ENCODE measurements at places on chromosomes 2 and 18.

- no peak for DNase-seq
These were observed 50.3 kb downstream of the ARL4C start for GRCh38 chr2:234446404-234447076.

DNA sequence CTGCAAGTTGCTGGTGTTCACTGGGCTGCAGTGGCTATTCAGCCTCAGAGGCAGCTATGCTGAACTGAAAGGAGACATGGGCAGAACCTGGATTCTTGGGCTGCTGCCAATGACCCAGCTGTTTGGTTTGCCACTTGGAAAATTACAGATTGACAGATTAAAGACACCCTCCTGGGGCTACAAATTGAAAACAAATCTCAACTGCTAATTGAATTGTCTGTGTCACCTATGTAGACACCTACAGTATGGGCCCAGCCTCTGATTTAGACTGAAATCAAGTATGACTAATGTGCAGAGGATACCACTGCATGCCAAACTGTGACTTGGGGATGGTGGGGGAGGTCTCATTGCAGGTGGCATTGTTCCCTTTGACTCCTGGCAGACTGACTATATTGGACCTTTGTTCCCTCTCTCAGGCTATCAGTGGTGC lies 42.8 kb downstream of the ITSN2 start:
- peak; percentile 54 for DNase-seq

DNA sequence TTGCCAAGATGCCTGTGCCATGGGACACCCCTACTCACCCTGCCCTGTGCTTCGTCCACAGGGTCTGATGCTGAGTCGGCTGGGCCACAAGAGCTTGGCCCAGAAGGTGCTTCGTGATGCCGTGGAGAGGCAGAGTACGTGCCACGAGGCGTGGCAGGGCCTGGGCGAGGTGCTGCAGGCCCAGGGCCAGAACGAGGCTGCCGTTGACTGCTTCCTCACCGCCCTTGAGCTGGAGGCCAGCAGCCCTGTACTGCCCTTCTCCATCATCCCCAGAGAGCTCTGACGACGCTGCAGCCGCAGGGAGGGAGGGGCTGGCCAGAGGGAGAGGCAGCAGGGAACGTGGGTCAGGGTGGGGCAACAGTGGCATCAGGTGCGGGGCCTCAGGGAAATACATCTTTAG lies 81.5 kb downstream of the STPG4 start:
- no peak for DNase-seq

- no peak for DNase-seq
These were observed 1647.1 kb downstream of the SUCLG1 start for GRCh38 chr2:82811946-82812345.

DNA sequence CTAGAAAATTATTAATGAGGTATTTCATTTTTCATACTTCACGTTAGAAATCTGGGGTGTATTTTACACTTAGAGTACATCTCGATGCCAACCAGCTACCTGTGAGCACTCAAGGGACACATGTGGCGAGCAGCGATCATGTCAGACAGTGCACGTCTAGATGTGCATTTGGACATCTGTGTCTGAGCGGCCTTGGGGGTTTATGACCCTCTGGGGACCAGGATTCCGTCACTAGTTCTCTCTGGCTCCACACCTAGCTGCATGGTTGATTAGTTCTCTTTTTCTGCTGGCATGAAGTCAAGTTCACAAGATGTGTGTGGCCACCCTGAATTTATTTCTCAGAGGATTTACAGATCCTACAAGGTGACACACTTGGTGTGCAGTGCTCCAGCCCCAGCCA lies 192.2 kb downstream of the TSN start:
- DNase-seq = no peak

GRCh38 chr2:130966775-130967490 lies 126.3 kb downstream of the FAM168B start:
- DNase-seq = no peak

GRCh38 chr2:109454765-109455394 lies 158.9 kb downstream of the SEPTIN10 start:
- no peak for DNase-seq

DNA sequence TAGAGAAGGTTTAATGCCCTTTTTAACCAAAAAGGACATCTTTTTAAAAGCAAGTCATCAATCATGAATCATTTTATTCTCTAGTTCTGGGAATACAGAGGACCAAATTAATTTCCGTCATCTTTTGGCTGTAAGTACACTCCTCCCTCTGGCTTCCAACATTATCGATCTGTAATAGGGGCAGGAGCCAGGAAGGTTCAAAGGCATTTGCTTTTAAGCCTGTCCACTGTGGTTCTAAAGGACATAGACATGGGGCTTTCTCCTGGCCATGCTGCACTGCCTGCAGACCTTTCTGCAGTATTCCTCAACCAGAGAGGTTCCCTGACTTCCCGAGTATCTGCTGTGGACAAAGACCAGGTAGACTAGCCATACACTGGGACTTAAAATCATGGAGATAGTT lies 170.5 kb downstream of the MYO5B start:
- no peak for DNase-seq

GRCh38 chr18:22710673-22711191 lies 222.4 kb upstream of the RBBP8 start:
- DNase-seq = no peak

DNA sequence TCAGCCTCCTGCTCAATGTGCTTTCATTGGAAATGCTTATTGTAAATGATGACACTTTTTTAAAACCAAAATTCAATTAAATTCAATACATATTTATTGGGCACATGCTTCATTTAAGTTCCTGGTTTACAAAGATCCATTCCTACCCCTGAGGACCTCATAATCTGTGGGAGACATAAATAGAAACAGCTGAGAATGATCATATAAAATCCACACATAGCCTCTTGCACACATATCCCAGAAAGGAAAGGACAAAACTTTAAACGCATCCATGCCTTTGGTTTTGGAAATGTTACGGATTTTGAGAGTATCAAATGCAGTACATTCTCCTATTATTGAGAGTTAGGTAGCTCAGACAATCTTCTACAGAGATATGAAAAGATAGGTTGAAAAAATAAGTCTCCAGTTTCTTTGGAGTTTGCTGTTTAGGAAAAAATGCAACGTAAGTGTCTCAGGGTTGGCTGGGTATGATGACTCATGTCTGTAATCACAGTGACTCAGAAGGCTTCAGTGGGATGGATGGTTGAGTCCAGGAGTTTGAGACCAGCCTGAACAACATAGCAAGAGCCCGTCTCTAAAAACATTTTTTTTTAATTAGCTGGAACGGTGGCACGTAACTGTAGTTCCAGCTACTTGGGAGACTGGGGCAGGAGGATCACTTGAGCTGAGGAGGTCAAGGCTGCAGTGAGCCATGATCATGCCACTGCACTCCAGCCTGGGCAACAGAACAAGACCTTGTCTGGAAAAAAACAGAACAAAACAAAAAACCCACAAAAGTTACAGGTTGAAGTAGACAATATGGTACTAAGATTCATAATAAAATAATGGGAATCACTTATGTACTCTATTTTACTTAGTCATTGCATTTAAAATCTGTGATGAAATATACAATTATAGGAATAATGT lies 3.9 kb upstream of the PRELID3A start:
- DNase-seq = no peak

GRCh38 chr2:11713815-11714214 lies 32.6 kb upstream of the LPIN1 start:
- peak; percentile 68 for DNase-seq

GRCh38 chr2:121505986-121506586 lies 24.6 kb upstream of the RNU4ATAC start:
- DNase-seq = no peak

DNA sequence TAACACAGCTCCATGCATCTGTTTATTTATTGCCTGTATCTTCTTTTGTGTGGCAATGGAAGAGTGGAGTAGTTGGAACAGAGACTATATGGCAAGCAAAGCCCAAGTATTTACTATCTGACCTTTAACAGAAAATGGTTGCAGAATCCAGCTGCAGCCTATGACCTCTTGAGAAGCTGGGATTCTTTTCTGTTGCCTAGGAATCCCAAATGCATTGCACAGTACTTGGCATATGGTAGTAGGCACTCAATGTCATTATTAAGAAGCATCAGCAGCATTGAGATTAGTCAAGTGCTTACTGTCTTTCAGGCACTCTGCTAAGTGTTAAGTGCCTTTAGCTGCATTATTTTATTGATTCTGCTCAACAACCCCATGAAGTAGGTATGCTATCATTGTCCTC lies 331.6 kb downstream of the CCDC85A start:
- DNase-seq = no peak

DNA sequence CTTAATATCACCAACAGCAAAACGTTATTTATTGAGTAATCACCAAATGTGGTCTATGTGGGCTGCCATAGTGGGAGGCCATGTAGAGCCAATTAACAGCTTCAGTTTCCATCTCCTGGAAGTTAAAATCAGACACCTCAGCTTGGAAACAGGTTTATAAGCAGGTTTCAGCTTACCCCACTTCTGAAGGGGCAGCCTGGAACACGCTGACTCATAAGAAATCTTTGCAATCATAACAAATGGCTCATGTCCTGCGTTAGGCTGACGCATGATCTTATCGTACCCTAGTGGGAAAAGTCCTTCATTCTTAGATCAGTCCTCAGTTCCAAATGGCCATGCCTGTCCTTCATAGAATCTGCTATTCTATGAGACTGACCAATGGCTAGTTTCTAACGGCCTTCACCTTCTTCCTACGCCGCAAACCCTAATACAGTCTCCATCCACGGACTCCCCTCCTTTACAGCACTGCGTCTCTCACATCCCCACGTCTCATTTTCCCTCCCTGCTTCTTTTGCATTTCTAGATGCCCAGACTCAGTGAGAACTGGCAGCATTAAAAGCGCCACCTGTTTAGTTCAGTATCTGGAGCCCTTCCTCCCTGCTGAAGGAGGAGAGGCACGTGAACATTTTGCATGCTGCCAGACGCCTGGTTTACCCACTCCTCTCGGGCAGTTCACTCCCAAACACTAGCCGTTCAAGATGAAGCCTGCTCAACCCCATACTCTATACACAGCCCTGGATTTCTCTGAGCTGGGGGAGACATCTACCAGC lies 24.2 kb upstream of the BZW1 start:
- DNase-seq = peak; percentile 86

GRCh38 chr2:181354626-181355025 lies 102.6 kb upstream of the ITGA4 start:
- DNase-seq = no peak

DNA sequence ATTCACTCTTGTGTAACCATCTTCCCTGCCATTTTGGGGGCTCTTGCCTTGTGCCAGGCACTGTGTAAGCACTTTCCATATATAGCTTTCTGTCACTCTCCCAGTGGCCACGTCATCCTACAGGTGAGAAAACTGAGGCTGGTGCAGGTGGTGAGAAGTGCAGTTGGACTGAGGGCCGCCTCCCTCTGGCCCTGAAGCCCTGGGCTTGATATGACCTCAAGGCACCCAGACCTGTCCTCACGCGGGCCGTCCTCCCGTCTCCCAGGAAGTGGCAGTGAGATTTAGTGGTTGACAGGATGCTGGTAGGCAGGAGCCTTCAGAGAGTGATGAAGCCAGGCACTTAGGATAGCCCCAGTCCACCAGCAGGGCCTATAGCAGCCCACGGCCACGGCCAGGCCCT lies 30.5 kb downstream of the MAL start:
- no peak for DNase-seq

DNA sequence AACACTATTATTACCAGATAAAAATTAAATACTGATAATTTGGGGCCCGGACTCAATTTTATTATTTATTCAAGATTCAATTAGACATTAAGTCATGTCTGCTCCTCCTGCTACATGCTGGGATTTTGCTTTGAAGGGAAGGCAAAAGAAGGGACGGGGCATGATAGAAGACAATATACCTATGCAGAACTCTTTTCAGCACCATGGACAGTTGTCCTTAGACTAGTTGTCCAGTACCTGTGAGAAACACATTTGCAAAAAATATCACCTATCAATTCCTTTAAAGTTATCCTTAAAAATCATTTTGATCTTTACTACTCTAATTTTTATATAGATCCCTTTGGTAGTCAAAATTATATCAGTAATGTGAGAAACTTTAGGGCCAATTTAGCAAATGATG lies 100.2 kb upstream of the SULT1C3 start:
- DNase-seq = no peak

- DNase-seq = no peak
These were observed 342.1 kb downstream of the PLCL1 start for GRCh38 chr2:198146346-198146940.

GRCh38 chr2:217471319-217471718 lies 531.5 kb downstream of the TNS1 start:
- DNase-seq = no peak

GRCh38 chr2:71465961-71466300 lies 12.6 kb downstream of the DYSF start:
- no peak for DNase-seq

DNA sequence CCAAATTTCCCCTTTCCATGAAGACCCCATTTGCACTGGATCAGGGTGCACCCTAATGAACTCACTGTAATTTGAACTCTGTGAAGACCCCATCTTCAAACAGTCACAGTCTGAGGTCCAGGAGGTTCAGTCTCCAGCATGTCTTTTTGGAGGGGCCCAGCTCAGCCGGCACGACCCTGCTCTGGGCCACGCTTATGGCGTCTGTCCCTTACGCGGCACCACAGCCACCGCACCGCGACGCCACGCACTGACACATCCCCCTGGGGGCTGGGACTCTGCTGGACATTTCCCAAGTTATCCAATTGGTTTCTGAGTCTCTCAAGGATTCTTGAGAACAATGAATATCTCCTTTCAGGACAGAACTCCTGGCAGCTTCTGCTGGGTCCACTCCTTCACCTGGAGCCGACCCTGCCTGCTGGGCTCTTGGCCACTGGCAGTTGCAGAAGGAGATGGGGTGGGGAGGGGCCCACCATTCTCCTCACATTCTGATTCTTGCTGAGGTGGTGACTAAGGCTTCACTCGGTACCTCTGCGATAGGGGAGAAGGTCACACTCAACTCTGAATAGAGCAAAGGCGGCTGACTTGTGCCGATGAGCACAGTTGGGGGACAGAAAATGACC lies 124.0 kb downstream of the RTP5 start:
- DNase-seq = no peak

DNA sequence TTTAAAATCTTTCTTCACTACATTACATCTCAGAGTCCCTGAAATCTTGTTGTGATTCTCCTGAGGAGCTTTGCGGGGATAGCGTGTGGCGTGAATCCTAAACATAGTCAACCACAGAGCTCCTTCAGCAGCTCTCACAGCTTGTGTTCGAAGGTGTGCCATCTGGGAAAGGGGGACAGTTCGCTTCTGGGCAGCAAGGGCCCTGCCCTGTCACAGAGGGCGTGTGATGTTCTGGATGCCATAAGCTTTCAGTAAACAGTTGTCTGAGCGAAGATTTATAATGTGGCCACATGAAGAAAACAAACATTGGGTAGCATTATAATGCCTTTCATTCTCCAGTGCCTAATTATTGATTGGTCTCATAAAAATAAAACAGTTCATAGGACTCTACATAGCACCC lies 172.5 kb downstream of the MYO1B start:
- DNase-seq = no peak

DNA sequence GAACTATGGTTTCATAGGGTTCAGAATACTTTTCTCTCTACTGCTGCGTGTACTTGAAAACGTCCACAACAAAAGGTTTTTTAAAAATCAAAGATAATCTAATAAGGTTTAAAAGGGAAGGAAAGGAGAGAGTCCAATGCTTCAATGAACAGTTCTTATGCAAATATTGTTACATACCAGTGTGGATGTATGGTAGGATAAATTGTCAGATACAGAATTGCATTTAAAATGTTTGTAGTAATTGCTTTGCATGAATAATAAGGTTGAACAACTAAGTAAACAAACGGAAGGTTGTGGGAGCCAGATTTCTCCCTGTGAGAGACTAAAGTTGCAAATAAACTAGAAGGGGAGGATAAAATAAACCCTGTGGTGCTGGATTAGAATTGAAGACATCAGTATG lies 53.8 kb upstream of the RBBP8 start:
- no peak for DNase-seq

All from brain (organoid and tissue), 16 donors.